ENCODE measurements at places on chromosomes 7 and 10. TPM values are rescaled to one million over a fixed set of nuclear protein-coding genes. Genes with fewer than 3 reads are reported as not detected.

ADCK2 gene
- total RNA-seq, result 21.4 TPM

JAKMIP3 gene
- 1.1 TPM for total RNA-seq

WDR86 gene
- 0.11 TPM for total RNA-seq

MYOZ1 gene
- not detected for total RNA-seq

C7orf57 gene
- total RNA-seq, result 0.31 TPM

STEAP1 gene
- total RNA-seq, result 18.0 TPM

SRGN gene
- 77.1 TPM for total RNA-seq

SPDYE18 gene
- total RNA-seq, result 0.28 TPM

COL17A1 gene
- 2.8 TPM for total RNA-seq

SORCS3 gene
- not detected for total RNA-seq

RSPH10B2 gene
- total RNA-seq, result not detected

NACAD gene
- 0.40 TPM for total RNA-seq

MAPK8 gene
- 36.4 TPM for total RNA-seq

NPC1L1 gene
- 0.08 TPM for total RNA-seq

TDRD1 gene
- not detected for total RNA-seq

SUN3 gene
- not detected for total RNA-seq

SPDYE3 gene
- not detected for total RNA-seq

OPN1SW gene
- not detected for total RNA-seq

ADD3 gene
- total RNA-seq, result 3.4 TPM

CPXM2 gene
- not detected for total RNA-seq

NPTX2 gene
- total RNA-seq, result 0.14 TPM

COL26A1 gene
- 0.51 TPM for total RNA-seq

STOX1 gene
- total RNA-seq, result 0.45 TPM
